ENCODE measurements at places on chromosomes 4 and X. TPM values are rescaled to one million over a fixed set of nuclear protein-coding genes. Genes with fewer than 3 reads are reported as not detected.

ERAS gene
- not detected for total RNA-seq

PAGE4 gene
- not detected for total RNA-seq

APLN gene
- 13.9 TPM for total RNA-seq

C4orf51 gene
- total RNA-seq = not detected
